ENCODE measurements at places on chromosomes 7 and 10.

DNA sequence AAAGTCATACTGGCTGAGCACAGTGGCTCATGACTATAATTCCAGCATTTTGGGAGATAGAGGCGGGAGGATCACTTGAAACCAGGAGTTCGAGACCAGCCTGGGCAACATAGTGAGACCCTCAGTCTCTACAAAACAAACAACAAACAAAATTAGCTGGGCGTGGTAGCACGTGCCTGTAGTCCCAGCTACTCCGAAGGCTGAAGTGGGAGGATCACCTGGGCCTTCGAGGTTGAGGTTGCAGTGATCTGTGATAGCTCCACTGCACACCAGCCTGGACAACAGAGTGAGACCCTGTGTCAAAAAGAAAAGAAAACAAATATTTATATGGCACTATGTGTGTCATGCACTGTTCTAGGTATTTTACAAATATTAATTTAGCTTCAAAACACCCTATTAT lies 94.3 kb downstream of the DNMBP start:
- peaks cover 12% of the 10 kb centered on the region for H3K4me1 ChIP-seq
- H3K36me3 ChIP-seq: no peaks in the 10 kb centered on the region
- no peak overlapping the region for H3K27ac ChIP-seq

GRCh38 chr10:101716891-101717659 lies 22.1 kb upstream of the FBXW4 start:
- DNase-seq: no peak
- H3K36me3 ChIP-seq: no peaks in the 10 kb centered on the region
- H3K27ac ChIP-seq: no peak overlapping the region
- peaks cover 2% of the 10 kb centered on the region for H3K27me3 ChIP-seq
- H3K4me3 ChIP-seq: no peak overlapping the region
- H3K4me1 ChIP-seq: no peaks in the 10 kb centered on the region

GRCh38 chr10:29257106-29257783 lies 31.6 kb upstream of the LYZL1 start:
- H3K36me3 ChIP-seq: no peaks in the 10 kb centered on the region
- no peak overlapping the region for H3K4me3 ChIP-seq
- peaks cover 11% of the 10 kb centered on the region for H3K27me3 ChIP-seq

- no peak overlapping the region for H3K4me3 ChIP-seq
- no peaks in the 10 kb centered on the region for H3K4me1 ChIP-seq
- no peak overlapping the region for H3K27ac ChIP-seq
- no peaks in the 10 kb centered on the region for H3K27me3 ChIP-seq
- DNase-seq: no peak
Measured at GRCh38 chr10:4219901-4220300, 434.9 kb upstream of the KLF6 start.

DNA sequence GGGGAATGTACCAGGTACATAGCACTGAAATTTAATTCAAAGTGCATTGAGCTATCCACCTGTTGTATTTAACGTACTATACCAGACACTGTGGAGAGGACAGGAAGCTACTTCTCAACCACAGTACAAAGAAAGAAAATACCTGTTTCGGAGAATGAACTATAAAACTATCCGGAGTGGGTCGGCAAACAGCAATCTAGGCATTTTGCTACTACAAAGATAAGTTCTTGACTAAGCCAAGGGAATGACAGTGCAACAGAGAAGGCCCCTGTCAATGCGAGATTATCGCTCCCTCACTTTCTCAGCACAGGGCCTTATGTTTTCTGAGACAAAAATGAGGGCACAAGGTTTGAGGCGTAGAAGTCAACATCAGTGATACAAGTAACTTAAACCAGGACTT lies 27.4 kb downstream of the SFMBT2 start:
- no peak overlapping the region for H3K27ac ChIP-seq
- no peak for DNase-seq

GRCh38 chr7:20005081-20005480 lies 212.1 kb downstream of the MACC1 start:
- H3K36me3 ChIP-seq: no peaks in the 10 kb centered on the region
- H3K27ac ChIP-seq: no peak overlapping the region
- H3K4me3 ChIP-seq: no peak overlapping the region
- no peak for DNase-seq

- H3K27ac ChIP-seq: no peak overlapping the region
- peaks cover 47% of the 10 kb centered on the region for H3K4me1 ChIP-seq
- no peak for DNase-seq
- H3K4me3 ChIP-seq: peak overlapping the region; percentile 2
Measured at GRCh38 chr7:70721500-70721899, 410.4 kb upstream of the GALNT17 start.

- DNase-seq: no peak
- H3K27me3 ChIP-seq: peaks cover 3% of the 10 kb centered on the region
- peaks cover 8% of the 10 kb centered on the region for H3K36me3 ChIP-seq
- H3K27ac ChIP-seq: no peak overlapping the region
- no peak overlapping the region for H3K4me3 ChIP-seq
Measured at GRCh38 chr10:32225976-32226375, 121.0 kb downstream of the EPC1 start.

GRCh38 chr10:48682265-48682664 lies 2.4 kb upstream of the WDFY4 start:
- no peaks in the 10 kb centered on the region for H3K27me3 ChIP-seq
- H3K36me3 ChIP-seq: peaks cover 9% of the 10 kb centered on the region
- DNase-seq: no peak
- H3K4me3 ChIP-seq: no peak overlapping the region

GRCh38 chr10:86752311-86752710 lies 4.1 kb upstream of the BMPR1A start:
- peaks cover 6% of the 10 kb centered on the region for H3K27me3 ChIP-seq
- no peak overlapping the region for H3K27ac ChIP-seq
- no peak for DNase-seq

DNA sequence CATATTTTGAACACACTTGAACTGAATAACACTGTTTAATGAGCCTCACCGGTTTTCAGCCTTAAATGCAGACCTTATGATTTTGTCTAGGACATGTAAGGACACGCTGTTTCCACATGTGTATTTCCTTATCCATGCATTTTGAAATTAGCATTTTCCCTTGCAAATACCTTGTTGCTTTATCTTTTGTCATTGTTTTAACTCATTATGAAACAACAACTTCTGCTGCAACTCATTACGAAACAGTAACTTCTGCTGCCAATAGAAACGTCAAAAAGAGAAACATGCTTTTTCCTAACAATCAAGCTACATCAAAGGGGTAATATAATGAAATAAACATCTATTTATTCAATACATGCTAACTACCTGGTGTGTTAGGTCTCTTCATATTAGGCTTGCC lies 322.0 kb downstream of the AGMO start:
- H3K27ac ChIP-seq: no peak overlapping the region
- H3K36me3 ChIP-seq: no peaks in the 10 kb centered on the region
- DNase-seq: no peak
- H3K27me3 ChIP-seq: no peaks in the 10 kb centered on the region
- no peak overlapping the region for H3K4me3 ChIP-seq

DNA sequence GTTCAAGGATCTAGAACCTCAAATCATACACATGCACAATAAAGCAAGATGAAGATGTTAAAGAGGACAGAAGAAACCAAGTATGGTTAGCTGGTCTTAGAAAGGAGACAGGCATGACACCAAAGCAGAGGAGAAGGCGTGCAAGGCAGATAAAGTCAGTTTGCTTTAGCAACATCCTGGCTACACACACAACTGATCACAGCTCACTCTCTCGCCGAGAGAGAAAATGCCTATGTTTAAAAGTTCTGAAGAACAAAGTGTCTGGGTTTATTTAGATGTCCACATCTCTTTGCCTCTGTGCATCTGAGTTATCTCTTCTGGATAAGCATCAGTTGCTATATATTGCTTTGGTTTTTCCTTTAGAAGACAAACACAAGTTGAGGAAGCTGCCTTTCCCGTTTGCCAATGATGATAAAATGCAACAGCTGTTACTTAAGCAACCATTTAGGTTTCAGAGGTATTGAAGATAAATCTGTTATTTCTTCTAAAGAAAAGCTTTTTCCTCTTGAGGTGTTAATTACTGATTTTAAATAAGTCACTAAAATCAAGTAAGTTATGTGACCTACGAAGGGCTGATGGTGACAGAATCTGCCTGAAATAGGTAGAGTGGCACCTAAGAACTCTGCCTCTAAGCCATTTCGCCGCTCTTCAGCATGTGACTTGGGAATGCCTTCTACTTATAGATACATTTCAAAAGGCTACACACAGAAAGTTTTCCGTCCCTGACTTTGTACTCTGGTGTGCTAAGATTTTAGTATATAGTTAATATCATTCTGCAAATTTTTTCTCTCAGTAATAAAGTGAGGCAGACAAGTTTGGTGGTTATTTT lies 146.2 kb upstream of the ASAH2 start:
- H3K27me3 ChIP-seq: peaks cover 3% of the 10 kb centered on the region
- H3K27ac ChIP-seq: no peak overlapping the region
- no peak for DNase-seq
- H3K4me3 ChIP-seq: no peak overlapping the region
- no peaks in the 10 kb centered on the region for H3K36me3 ChIP-seq

DNA sequence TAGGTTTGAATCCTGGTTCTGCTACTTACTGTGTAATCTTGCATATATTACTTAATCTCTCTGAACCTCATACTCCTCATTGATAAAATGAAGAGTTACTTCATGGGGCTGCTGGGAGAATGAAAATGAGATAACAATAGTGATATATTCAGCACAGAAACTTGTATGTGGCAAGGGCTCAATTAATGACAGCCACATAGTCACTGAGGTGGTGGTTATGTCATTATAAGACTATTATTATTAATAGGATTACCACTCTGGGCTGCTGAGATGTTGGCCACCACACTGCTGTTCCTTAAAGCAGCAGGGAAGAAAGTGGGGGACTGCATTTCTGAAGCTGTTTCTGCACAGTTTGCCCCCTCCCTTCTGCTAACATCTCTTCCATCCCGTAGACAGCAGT lies 100.4 kb upstream of the PDLIM1 start:
- H3K27ac ChIP-seq: no peak overlapping the region
- peaks cover 3% of the 10 kb centered on the region for H3K27me3 ChIP-seq
- H3K4me3 ChIP-seq: no peak overlapping the region
- no peaks in the 10 kb centered on the region for H3K36me3 ChIP-seq

GRCh38 chr10:108566316-108567107 lies 1356.8 kb downstream of the XPNPEP1 start:
- no peaks in the 10 kb centered on the region for H3K27me3 ChIP-seq
- H3K27ac ChIP-seq: no peak overlapping the region
- no peak overlapping the region for H3K4me3 ChIP-seq
- H3K36me3 ChIP-seq: no peaks in the 10 kb centered on the region

DNA sequence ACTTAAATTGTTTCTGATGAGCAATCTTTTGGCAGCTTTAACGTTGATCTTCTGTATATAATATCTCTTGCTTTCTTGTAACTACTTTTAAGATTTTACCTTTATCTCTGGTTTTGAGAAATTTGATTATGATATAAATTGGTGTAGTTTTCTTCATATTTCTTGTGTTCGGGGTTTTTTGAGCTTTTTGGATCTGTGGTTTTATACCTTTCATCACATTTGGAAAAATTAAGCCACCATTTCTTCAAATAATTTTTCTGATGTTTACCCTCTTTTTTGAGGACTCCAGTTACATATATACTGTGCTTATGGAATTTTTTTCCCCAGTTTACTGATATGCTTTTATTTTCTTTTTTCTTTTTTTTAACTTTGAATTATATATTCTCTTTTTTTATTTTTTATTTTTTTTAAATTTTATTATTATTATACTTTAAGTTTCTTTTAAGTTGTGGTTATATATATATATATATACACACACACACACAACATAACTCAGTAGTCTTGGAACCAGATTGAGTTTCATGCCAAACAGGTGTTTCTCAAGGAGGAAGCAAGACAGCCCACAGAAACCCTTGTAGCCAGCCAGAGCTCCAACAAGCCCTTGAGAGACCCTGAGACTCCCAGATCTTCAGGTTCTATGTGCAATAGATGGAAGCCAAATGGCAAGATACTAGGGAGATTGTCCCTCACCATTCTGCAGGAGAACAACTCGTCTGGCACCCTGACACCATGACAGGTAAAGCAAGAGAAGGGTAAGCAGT lies 27.5 kb upstream of the NME8 start:
- peaks cover 1% of the 10 kb centered on the region for H3K27me3 ChIP-seq
- peaks cover 12% of the 10 kb centered on the region for H3K4me1 ChIP-seq
- H3K27ac ChIP-seq: no peak overlapping the region
- no peak overlapping the region for H3K4me3 ChIP-seq

GRCh38 chr7:88040694-88041093 lies 106.6 kb downstream of the ADAM22 start:
- peaks cover 13% of the 10 kb centered on the region for H3K4me1 ChIP-seq
- H3K27me3 ChIP-seq: peaks cover 3% of the 10 kb centered on the region
- no peak overlapping the region for H3K27ac ChIP-seq
- no peaks in the 10 kb centered on the region for H3K36me3 ChIP-seq

DNA sequence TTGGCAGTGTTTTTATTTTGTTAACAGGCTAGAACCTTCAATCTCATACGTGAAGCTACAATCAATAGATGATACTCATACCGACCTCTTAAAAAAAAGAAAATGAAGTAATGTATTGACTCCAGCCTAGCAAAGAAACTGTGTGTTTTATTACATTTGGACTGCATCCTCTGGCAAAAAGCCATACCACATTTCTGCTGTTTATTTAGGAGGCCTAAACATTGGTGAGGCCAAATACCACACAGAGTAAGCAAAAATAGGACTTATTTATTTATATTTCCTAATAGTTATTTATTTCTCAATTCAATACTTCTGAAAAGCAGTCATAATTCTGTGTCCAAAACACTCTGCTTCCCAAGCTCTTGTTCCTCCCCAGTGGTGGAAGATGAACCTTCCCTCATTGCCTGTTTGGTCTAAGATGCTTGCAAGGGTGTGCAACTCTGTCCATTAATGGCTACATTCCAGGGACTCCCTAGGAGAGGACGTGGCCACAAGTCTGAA lies 398.8 kb upstream of the KLF6 start:
- H3K36me3 ChIP-seq: no peaks in the 10 kb centered on the region
- H3K27me3 ChIP-seq: no peaks in the 10 kb centered on the region
- no peak overlapping the region for H3K4me3 ChIP-seq
- H3K27ac ChIP-seq: no peak overlapping the region
- H3K4me1 ChIP-seq: peaks cover 10% of the 10 kb centered on the region

- peaks cover 5% of the 10 kb centered on the region for H3K36me3 ChIP-seq
- H3K4me1 ChIP-seq: peaks cover 15% of the 10 kb centered on the region
- H3K4me3 ChIP-seq: peak overlapping the region; percentile 20
- H3K27ac ChIP-seq: no peak overlapping the region
- no peaks in the 10 kb centered on the region for H3K27me3 ChIP-seq
- no peak for DNase-seq
Measured at GRCh38 chr10:51879238-51879637, 179.8 kb upstream of the CSTF2T start.

GRCh38 chr7:82950436-82950835 lies 212.2 kb downstream of the PCLO start:
- H3K4me1 ChIP-seq: no peaks in the 10 kb centered on the region
- H3K27me3 ChIP-seq: no peaks in the 10 kb centered on the region
- H3K4me3 ChIP-seq: no peak overlapping the region
- no peak for DNase-seq

DNA sequence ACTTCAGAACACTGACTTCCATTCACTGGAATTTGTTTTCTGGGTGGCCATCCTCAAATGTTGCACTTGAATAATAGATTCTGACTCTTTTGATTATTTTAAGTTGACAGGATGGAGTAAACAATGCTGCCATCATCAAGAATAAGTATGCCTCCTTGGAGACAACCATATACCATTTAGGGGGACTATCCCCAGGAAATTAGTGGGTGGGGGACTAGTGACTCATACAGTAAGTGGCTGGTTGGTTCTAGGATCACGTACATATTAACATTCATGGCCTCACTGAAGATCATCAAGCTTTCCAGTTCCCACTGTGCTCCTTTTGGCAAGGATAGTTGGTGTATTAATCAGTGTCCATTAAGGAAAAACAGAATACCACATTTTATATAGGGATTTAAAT lies 615.2 kb downstream of the CCSER2 start:
- no peak for DNase-seq
- no peak overlapping the region for H3K27ac ChIP-seq
- H3K4me1 ChIP-seq: peaks cover 5% of the 10 kb centered on the region
- no peak overlapping the region for H3K4me3 ChIP-seq
